ENCODE measurements at places on chromosomes 7 and 10.

- H3K4me3 ChIP-seq, result peak overlapping the region; percentile 95
- H3K4me1 ChIP-seq, result no peaks in the 10 kb centered on the region
- H3K27ac ChIP-seq, result peak overlapping the region; percentile 94
These were observed 1.0 kb downstream of the CDK6 start for GRCh38 chr7:92835261-92835850.

GRCh38 chr7:155963771-155964195 lies 151.5 kb upstream of the SHH start:
- H3K4me3 ChIP-seq, result no peak overlapping the region
- no peaks in the 10 kb centered on the region for H3K27me3 ChIP-seq
- H3K27ac ChIP-seq, result no peak overlapping the region
- no peak for DNase-seq
- H3K4me1 ChIP-seq, result no peaks in the 10 kb centered on the region

- peaks cover 7% of the 10 kb centered on the region for H3K36me3 ChIP-seq
- no peak overlapping the region for H3K27ac ChIP-seq
- no peaks in the 10 kb centered on the region for H3K27me3 ChIP-seq
- DNase-seq, result no peak
These were observed 136.3 kb downstream of the DOCK1 start for GRCh38 chr10:127041552-127041951.

GRCh38 chr10:69248117-69248730 lies 28.1 kb downstream of the HKDC1 start:
- DNase-seq, result no peak
- H3K27ac ChIP-seq, result no peak overlapping the region
- peaks cover 5% of the 10 kb centered on the region for H3K36me3 ChIP-seq
- H3K27me3 ChIP-seq, result no peaks in the 10 kb centered on the region
- H3K4me1 ChIP-seq, result no peaks in the 10 kb centered on the region

DNA sequence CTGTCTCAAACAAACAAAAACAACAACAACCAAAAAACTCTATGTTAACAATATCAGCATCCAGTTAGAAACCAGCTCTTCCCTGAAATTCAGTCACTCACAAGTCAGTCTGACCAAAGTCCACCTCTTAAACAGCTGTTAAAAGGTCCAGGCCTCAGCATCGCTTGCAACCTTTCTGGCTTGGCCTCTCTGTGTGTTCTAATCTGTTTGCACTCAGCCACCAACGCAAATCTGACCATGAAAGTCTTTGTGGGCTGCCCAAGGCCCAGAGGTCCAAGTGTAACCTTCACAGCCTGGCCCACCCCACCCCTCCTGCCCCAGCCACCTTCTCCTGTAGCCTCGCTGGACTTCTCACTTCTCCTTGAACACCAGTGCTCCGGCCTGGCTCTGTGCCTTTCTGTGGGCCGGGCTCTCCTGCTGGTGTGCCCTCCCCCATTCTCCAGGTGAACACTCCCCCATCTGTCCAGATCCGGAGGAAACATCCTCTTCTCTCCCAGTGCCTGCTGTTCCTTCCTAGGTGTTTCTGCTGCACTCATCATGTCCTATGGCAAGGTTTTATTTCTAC lies 72.2 kb upstream of the EFCAB10 start:
- H3K4me1 ChIP-seq, result no peaks in the 10 kb centered on the region
- H3K27me3 ChIP-seq, result no peaks in the 10 kb centered on the region
- no peaks in the 10 kb centered on the region for H3K36me3 ChIP-seq
- no peak for DNase-seq
- H3K27ac ChIP-seq, result no peak overlapping the region

DNA sequence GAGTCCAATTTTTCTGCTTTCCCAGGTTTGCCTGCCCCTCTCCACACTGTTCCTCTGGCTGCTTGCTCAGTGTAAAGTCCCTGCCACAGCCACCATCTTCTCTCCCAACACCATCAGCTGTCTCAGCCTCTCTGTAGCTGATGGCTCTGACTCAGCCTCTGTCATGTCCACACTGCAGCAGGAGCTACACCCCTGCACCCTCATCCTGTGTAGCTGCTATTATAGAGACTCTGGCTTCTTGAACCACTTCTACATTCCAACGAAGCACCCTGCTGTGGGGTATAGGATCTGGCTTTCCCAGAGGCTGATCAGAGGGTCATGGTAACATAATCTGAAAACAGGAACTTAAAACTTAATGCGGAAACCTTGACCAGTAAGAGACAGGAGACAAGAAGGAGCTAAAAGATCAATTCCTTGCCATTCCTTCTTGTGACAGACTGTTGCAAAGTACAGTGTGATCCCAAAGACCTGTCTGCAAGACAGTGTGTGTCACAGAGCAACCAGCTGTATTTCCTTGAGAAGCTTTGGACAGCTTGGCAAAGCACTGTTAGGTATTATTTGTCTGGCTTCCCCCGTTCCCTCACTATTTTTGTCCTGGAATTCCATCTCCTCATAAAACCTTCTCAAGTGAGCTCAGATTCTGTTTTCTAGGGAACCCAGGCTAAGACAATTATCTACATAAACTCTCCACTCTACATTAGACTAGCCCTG lies 42.3 kb downstream of the NRCAM start:
- no peak overlapping the region for H3K4me3 ChIP-seq
- H3K4me1 ChIP-seq, result no peaks in the 10 kb centered on the region
- H3K27ac ChIP-seq, result no peak overlapping the region
- no peaks in the 10 kb centered on the region for H3K27me3 ChIP-seq

DNA sequence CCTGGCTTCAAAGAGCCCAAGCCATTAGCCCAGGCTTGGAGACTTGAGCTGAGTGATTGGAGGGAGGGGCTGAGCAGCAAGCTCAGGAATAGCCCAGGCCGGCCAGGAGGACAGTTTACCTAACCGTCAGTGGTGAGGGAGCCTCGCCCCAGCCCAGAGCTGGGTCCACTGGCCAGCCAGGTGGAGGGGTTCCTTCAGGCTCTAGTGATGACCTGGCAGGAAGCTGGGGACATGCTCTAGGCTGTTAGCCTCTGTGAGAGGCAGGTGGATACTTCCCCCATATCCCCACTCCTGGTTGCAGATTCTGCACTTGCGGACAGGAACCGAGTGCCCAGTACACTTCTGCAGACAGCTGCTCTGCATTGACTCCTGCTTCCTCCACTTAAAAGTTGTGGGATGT lies 61.2 kb upstream of the ANTXRL start:
- H3K4me1 ChIP-seq, result no peaks in the 10 kb centered on the region
- no peak for DNase-seq
- no peak overlapping the region for H3K27ac ChIP-seq
